Activated gamma-delta T cell treated with Interleukin-2 at 50 U/mL for 16 hours (primary cell): ENCODE measurements at places on chromosomes 6 and 20.

GRCh38 chr6:39625209-39625608, 100.0 kb downstream of the KIF6 start:
- DNase-seq, result no peak

- no peak for DNase-seq
These were observed 423.4 kb upstream of the IMPG1 start for GRCh38 chr6:76495909-76496308.

GRCh38 chr6:41683523-41684310, 45.4 kb downstream of the MDFI start:
- DNase-seq, result peak; percentile 76

- DNase-seq, result no peak
These were observed 129.1 kb upstream of the THBS2 start for GRCh38 chr6:169382735-169383134.

- no peak for DNase-seq
These were observed 1395.9 kb downstream of the EPHA7 start for GRCh38 chr6:92023410-92023966.

DNA sequence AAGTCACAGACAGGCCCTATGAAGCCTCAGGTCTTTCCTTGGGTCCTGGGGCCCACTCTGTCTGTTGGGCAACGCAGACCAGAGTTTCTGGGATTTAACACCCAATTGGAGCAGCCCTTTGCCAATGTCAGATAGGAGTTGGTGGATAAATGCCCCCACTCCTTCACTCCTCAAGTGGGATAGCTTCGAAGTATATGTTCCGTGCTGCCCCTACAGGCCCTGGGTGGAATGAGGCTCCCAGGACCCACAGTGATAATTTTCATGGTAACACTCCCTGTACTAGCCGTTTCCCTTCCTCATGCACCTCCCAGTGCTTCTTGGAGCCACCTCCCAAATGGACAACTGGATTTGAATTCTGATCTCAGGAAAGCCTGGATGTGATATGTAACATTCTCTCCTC, 145.4 kb downstream of the FOXA2 start:
- DNase-seq, result no peak

GRCh38 chr6:19472153-19472552, 365.0 kb upstream of the ID4 start:
- no peak for DNase-seq

- DNase-seq, result no peak
These were observed 38.1 kb downstream of the SYNE1 start for GRCh38 chr6:152598901-152599537.

DNA sequence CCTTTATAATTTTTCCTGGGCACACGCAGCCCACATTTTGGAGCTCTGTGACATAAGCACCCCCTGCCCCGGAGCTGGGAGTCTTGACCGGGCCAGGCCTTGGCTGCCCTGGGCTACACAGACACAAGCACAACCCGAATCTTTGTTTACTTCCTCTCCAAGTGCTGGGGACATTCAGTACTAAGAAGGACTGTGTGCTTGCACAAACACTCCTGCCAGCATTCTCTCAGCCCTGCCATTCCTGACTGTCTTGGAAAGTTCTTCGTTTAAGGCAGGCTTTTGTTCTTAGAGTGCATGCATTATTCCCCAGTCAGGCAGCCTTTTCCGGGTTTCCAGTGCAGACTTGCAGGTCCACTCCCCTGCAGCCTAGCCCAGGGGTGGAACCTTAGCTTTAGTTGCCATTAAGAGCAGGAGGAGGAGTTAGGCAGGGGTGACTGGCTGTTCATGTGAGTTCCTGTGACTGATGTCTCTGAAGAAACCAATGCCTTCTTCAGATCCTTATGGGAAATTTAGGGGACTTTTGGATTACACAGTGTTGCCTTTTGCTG, 28.6 kb downstream of the FOXO3 start:
- no peak for DNase-seq

DNA sequence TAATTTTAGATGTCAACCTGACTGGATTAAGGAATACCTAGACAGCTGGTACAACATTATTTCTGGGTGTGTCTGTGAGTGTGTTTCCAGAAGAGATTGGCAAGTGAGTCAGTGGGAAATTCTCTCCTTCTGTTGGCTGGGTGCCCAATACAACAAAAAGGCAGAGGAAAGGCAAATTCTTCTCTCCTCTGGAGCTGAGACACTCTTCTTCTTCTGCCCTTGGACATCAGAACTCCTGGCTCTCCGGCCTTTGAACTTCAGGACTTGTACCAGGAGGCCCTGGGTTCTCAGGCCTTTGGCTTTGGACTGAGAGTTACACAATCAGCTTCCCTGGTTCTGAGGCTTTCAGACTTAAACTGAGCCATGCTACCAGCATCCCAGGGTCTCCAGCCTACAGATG, 7.8 kb upstream of the BTN3A1 start:
- DNase-seq, result no peak

DNA sequence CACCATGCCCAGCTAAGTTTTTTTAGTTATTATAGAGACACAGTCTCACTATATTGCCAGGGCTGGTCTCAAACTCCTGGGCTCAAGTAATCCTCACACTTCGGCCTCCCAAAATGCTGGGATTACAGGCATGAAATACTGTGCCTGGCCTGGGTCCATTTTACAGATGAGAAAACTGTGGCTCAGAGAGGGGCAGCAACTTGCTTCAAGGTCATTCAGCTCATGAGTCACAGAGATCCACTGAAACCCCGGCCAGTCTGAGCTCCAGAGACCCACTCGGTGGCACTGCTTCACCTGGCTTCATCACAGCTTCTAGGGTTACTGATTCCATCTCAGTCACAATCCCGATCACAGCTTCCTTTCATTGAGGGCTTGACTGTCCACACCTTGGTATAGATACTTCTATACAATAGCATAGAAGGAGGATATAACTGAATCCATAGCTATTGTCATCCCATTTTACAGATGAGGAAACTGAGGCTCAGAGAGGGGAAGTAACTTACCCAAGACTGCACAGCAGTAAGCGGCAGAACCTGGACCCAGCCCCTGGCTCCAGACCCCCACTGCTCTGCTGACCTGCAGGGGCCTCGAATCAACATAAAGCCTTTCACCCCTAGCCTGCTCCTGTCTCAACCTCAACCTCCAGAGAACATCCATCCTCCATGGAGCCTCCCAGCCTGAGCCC, 11.8 kb downstream of the NOL4L start:
- no peak for DNase-seq

GRCh38 chr6:154887051-154887450, 108.1 kb upstream of the TIAM2 start:
- no peak for DNase-seq

- peak; percentile 36 for DNase-seq
These were observed 160.7 kb downstream of the FOXC1 start for GRCh38 chr6:1770435-1770843.

GRCh38 chr20:53559816-53560215, 33.8 kb downstream of the ZNF217 start:
- DNase-seq, result no peak

GRCh38 chr6:44739181-44739580, 351.7 kb downstream of the CDC5L start:
- no peak for DNase-seq

GRCh38 chr6:39819676-39820075, 27.5 kb downstream of the DAAM2 start:
- no peak for DNase-seq

- peak; percentile 34 for DNase-seq
These were observed 31.0 kb downstream of the KCNQ2 start for GRCh38 chr20:63441136-63442099.

DNA sequence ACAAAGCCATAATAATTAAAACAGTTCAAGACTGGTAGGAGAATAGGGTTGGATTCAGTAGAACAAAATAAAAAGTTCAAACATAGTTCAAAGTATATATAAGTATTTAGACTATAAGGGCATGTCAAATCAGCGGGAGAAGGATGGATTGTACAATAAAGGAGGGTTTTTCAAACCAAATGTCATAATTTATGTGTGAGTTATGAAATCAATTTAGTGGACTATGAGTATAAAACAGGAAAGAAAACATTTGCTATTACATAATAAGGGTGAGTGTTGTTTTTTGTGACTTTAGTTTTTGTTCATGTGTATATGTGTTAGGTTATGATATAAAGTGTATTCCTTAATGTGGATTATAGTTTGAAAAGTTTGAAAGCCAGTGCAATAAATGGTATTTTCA, 10.6 kb downstream of the ORC3 start:
- DNase-seq, result no peak

GRCh38 chr6:116215414-116215813, 38.5 kb downstream of the TSPYL4 start:
- no peak for DNase-seq

- no peak for DNase-seq
These were observed 1.7 kb downstream of the ZUP1 start for GRCh38 chr6:116666869-116667268.

GRCh38 chr6:28657769-28658465, 132.2 kb downstream of the GPX5 start:
- no peak for DNase-seq

DNA sequence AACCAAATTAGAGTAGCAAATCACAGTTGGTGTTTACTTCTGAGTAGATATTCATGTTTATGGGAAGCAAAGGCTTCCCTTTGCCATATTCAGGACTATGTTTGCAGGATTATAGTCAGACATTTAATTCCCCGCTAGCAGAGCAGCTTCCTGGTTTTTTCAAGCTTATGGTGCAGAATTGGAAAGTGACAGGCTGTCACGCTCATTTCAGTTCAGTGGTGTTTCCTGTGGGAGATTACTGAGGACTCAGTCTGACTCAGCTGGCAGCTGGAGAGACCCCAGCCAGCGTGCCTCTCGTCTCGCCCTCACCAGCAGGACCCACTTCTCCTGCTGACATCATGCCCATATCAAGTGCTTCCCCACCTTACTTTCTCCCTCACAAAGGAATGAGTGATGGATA, 85.1 kb downstream of the LYRM2 start:
- no peak for DNase-seq

- DNase-seq, result peak; percentile 28
These were observed 622 bp downstream of the SS18L1 start for GRCh38 chr20:62143957-62144825.

DNA sequence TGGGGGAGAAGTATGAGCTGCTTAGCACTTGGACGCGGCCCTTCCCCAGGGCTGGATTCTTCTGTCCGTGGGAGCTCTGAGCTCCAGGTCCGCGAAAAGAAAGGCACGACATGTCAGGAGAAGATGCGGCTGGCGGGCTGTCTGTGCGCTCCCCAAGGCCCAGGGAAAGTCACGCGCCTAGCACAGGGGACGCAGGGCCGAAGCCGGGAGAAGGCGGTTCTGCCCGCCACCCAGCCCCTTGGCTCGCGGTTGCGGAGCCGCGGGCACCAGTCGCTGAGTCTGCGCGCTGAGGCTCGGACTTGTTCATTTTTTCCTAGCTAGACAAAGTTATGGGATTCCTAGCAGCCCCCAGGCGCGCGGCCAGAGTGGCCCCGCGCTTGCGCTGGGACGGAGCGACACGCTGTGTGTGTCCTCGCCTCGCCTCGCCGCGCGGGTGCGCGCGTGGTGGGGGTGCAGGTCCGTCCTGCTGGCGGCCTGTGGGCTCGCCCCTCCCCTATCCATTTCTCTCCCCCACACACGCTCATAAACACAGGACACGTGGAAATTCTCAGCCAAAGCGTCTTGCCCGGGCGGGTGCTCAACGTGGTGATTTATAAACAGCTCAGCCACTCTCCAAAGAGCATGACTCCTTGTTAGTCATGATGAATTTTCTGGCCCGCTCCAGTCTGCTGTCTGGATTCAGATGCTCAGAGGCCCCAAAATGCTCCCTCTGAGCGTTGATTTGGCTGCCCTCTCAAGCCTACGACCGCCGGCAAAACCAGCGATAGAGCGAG, 1.9 kb upstream of the POU3F2 start:
- DNase-seq, result no peak

GRCh38 chr20:41630846-41631245, 12.7 kb upstream of the CHD6 start:
- DNase-seq, result no peak

- DNase-seq, result no peak
These were observed 43.4 kb upstream of the MRGBP start for GRCh38 chr20:62752671-62753501.

DNA sequence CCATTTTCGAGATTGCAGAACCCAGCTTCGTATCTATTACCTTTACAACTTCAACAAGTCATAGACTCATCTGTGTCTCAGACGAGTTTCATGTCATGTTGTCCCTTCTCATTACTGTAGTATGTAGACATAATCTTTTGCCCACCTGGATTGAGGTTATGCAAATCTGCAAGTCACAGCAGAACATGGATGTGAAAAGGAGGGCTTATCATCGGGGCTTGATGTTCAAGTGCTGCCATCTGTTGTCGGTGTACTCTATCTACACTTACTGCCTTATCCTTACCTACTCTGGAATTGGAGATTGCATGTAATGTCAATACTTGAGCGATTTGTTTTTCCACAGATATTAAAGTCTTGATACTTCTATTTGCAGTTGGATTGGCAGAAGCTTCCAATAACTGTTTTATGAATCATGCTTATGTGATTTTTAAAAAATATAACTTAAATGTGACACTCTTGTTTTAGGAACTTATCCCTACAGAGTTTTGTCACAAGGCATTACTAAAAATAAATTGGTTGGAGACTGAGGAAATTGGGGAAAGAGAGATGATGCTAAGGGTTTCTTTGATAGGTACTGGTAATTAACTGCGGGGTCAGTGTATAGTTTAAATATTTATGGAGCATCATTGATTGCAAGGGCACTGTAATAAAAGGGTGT, 3.0 kb upstream of the GOPC start:
- peak; percentile 44 for DNase-seq

- no peak for DNase-seq
These were observed 242.1 kb downstream of the DLL1 start for GRCh38 chr6:170048615-170049256.

GRCh38 chr20:10478205-10478604, 43.1 kb downstream of the SLX4IP start:
- no peak for DNase-seq

GRCh38 chr6:161486361-161487216, 212.7 kb upstream of the AGPAT4 start:
- DNase-seq, result no peak

DNA sequence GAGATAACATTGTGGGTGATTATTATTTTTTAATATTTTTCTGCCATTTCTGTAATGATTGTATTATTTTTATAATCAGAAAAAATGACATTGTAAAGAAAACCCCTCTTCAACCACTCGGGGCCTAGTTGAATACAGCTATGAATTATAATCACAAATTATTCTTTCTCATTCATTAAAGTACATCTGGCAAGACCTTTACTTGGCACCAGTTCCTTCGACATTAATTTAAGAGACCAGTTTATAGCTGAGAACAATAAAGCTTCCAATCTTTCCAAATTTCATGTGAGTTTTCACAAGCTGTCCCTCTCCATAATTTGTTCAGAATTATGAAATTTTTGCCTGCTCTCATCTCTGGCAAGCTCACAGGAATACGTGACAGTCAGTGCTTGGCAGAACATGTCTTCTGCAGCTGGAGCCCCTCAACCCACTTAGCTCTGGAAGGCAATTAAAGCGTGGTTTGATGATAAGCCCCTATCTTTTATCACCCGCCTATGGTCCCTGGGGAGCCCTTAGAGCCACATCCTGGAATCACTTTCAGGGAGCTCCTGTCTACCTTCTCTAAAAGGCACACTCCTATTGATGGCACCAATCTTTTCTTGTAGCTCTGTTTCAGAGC, 237.2 kb upstream of the PRND start:
- DNase-seq, result no peak

GRCh38 chr20:36210436-36211021, 25.7 kb upstream of the AAR2 start:
- no peak for DNase-seq

- DNase-seq, result no peak
These were observed 54.6 kb upstream of the CST7 start for GRCh38 chr20:24894488-24894887.

GRCh38 chr6:12113190-12113577, 101.1 kb downstream of the HIVEP1 start:
- DNase-seq, result no peak

- no peak for DNase-seq
These were observed 11.0 kb downstream of the VSX1 start for GRCh38 chr20:25070821-25071473.
